Lung (tissue), 17 donors: ENCODE measurements at places on chromosomes 5 and 9. TPM values are rescaled to one million over a fixed set of nuclear protein-coding genes. Genes with fewer than 3 reads are reported as not detected.

The OR1Q1 gene
- not detected for total RNA-seq

DNA sequence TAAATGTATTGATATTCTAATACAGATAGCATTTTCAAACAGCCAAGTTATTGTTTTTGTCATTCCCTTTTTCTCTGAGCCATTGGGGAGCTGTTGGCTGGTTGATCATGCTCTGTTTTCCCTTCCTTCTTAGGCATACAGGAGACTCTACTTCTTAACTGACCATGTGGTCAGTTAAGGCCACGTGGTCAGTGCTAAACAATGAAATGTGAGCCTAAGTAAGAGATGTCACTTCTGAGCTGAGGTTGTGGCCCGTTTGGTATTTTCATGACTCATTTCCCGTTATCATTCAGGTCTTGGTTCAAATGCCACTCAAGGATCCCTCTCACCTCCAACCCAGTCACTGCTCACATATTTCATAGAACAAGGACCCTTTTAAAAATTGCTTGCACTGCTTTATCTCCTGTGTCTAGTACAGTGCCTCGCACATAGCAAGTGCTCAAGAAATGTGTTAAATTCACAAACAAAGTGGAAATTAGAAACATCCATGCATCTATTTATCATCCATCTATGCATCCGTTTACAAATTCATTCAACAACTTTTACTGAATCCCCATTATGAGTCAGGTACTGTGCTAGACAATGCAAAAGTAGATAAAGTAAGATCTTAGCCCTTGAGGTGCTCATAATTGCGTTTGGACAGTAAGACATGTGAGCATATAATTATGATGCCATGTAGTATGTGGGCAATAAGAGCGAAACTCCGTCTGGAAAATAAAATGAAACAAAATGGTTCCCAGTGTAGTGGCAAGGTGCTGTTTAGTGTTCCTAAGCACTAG lies 50.7 kb downstream of the ARRDC3 start:
- DNase-seq: no peak

DNA sequence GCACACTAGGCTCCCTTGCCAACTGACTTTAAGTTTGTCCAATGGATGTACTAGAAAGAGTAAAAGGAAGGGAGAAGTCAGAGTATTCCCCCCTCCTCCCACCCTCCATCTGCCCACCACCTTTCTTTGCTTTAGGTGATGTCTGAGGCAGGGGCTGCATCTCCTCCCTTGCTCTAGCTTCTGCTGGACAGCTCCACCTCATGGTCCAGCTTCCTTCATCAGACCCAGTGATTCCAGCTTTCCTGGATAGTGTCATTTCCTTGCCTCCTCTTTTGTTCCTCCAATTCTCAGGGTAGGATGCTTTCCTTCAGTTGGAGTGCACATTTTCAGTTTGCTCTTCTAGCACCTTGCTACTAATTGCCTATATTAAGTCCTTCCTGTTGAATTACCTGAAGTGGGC lies 67.4 kb downstream of the RAD23B start:
- DNase-seq: no peak

DNA sequence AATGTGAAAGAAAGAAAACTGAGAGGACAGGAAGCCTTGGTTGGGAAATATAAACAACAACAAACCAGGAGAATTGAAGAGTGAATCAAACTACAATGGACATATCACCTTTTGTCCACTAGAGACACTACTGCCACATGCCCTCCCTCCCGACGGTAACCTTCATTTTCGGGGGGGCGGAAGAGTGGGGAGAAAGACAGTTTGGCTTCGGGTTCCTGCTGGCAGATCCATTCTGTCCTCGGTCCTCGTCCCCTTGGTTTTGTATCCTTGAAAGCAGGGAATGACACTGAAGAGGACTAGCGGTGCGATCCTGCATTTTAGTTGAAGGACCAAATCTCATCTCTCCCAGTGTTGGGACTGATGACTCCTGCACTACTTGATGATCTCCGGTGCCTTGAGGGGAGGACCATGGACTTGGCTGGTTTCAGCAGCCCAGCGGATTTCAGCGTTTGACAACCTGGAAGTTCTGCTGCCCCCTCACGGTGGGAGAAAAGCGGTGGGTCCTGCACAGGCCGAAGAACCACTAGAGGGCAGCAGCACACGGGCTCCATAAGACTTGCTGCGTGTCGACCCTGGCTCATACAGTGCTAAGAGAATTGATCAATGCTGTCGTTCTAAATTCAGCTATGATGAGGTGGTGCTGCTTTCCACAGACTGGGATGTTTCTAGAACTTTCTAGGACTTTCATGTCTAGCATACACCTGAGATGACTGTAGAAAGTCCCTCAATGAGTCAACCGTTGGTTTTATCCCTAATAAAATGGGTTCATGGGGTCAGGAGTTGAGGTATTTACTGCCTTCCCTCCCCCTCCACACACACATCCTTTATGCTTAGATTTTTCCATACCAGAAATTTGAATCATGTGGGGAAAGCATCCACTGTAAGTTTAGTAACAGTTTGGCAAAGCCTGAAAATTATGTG lies 15.1 kb upstream of the ZNF131 start:
- DNase-seq: peak; percentile 92
